ENCODE measurements at places on chromosomes 16 and 17.

GRCh38 chr17:8940866-8941471 lies 24.5 kb downstream of the PIK3R5 start:
- no peak for DNase-seq

- no peak for DNase-seq
Observed at GRCh38 chr17:5468075-5468473, 708 bp downstream of the DHX33 start.

DNA sequence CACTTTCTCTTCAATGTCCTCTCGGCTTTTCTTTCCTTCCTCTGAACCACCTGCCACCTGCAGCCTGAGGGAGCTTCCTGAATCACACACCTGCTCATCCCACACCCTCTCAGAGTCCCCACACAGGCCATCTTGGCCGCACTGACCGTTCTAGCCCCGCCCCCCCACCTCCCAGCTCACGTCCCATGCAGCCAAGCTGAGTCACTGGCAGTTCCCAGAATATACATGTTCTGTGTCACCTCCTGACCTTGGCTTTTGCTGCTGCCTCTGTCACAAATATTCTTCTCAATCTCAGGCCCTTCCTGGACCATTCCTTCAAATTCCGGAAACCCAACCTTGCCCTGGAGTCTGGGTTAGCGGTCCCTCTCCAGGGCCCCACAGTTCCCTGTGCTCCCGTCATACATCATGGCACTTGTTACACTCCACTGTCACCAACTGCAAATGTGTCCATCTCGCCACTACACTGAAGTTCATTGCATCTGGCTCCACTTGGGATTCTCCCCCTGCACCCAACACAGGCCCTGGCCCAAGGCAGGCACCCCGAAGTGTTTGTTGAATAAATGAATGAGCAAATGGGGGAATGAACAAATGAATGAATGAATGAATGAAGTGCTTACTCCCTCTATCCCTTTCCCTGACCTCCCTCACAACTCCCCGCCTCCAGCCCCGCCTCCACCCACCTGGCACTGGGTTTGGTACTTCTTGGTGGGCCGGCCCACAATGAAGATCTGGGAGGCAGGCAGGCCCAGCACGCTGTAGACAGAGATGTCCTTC lies 12.8 kb downstream of the PIMREG start:
- DNase-seq, result no peak

DNA sequence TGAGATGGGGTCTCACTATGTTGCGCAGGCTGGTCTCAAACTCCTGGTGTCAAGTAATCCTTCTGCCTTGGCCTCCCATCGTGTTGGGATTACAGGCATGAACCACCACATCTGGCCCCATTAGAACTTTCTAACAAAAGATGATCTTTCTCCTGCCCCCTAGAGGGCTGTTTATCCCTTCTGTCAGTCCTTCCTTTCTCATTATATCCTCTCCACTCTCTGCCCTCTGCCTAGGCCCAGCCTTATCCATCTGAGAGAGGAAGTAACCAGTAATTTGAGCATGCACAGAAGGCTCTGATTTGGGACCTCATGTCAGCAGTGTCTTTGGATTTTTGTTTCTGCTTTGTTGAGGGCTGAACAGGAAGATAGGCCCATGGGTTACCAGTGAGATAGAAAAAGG lies 4.4 kb upstream of the DHX40 start:
- no peak for DNase-seq

- DNase-seq, result peak; percentile 54
Observed at GRCh38 chr17:17350491-17351355, 47.5 kb downstream of the NT5M start.

DNA sequence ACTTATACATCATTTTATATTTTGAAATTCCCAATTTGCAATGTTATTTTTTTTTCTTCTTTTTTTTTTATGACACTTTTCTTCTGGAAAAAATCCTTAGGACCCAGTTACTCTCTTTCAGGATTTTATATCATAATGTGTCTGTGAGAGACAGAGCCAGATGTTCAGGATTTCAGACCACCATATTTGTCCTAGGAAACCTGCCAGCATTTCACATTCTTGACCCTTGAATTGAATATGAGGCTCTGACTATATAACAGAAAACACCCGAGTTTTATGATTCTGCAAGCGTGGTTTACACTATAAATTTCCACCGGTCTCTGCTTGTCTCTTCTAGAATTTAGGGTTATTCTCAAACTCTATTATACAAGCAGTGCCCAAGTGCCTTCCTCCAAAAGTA lies 621.0 kb downstream of the WWOX start:
- no peak for DNase-seq

GRCh38 chr16:82033683-82034300 lies 1.3 kb upstream of the HSD17B2 start:
- no peak for DNase-seq

GRCh38 chr16:23104032-23104955 lies 45.0 kb downstream of the USP31 start:
- DNase-seq, result no peak

DNA sequence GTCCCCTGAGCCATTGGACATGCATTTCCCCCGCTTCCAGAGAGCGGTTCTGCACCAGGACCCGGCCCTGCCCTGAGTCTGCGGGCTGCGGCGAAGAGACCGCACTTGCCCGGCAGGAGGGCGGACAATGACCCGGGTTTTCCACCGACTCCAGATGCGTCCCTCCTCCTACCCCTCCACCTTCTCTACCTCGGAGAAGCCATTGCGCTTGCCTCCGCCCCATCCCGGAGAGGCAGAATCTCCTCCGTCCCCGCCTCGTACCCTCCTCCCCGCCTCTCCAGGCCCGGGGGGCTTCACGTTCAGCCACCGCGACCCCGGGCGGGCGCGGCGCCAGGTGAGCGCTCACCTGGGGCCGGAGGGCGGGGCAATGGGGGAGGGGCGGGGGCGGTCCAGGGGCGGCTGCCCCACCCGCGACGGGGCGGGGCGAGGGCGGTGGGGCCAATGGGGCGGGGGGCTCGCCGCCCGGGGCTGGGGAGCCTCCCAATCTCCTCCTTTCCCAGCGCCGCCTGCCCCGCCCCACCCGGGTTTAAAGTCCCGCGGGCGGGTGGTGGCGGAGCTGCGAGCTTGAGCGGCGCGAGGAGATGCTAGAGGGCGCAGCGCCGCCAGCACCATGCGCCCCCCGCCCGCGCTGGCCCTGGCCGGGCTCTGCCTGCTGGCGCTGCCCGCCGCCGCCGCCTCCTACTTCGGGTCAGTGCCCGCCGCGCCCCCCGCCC lies at the start of gene WNT9B:
Gene WNT9B (plus strand): TSS at position 555 of the 713 bp plus-strand sequence. CDS start 56 bp downstream, at position 611.
- no peak for DNase-seq

DNA sequence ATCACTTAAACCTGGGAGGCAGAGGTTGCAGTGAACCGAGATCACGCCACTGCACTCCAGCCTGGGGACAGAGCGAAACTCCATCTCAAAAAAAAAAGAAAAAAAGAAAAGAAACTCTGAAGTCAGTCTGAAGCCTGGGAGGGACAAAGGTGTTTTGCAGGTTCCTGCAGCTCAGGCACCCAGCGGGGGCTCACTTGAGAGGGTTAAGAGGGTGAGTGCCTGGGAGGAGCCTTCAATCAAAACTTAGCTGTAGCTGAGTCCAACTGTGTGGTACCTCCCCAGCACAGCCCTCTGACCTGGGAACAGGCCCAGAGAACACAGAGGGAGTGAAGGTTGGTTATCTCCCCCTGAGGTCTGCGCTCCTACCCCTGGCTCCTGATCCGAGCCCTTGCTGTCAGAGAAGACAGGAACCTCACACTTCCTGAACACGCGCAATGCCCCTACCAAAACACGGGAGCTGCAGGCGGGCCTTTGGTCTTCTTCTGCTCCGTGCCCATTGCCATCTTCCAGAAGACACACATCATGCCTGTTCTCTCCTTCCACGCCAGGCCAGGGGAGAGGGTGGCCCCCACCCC lies 20.4 kb upstream of the ZC3H18 start:
- no peak for DNase-seq

- no peak for DNase-seq
Observed at GRCh38 chr17:4585638-4585994, 1.3 kb downstream of the SMTNL2 start.

DNA sequence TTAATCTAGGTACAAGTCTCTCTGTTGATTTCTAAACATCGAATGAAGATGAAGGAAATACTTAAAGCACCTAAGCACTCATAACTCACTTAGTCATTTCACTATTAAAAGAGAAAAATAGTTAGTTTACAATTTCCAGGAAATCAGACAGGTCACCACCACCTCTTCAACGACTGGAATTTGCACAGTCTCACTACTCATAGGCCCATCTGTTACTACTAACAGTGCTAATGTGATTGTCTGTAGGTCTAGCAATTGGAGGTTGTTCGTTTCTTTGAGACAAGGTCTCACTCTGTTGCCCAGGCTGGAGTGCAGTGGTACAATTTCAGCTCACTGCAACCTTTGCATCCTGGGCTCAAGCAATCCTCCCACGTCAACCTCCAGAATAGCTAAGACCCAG lies 444.6 kb downstream of the MAF start:
- DNase-seq, result no peak

- no peak for DNase-seq
Observed at GRCh38 chr17:55059724-55060123, 91.2 kb downstream of the STXBP4 start.

GRCh38 chr16:50067290-50067853 lies 1.6 kb downstream of the HEATR3 start:
- DNase-seq, result no peak

- no peak for DNase-seq
Observed at GRCh38 chr16:17657045-17657444, 186.3 kb upstream of the XYLT1 start.

- no peak for DNase-seq
Observed at GRCh38 chr16:85227084-85227945, 115.0 kb upstream of the CIBAR2 start.

- no peak for DNase-seq
Observed at GRCh38 chr16:74892574-74893461, 92.1 kb downstream of the WDR59 start.

DNA sequence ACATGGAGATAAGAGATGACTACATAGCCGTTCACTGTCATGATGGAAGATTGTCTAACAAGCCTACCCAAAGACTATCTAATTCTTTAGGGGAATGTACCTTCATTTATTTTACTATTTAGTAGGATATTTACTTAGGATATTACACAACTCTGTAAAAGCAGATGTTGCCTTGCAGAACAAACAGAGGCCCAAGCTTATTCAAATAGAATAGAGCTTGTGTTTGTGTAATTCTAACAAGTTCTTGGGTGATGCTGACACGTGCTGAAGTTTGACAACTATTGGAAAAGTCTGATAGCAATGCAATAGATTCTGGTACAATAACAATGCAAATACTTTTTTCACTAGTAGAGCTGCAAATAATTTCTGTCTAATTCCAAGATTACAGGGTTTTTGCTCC lies 447.6 kb downstream of the TOX3 start:
- DNase-seq, result no peak

DNA sequence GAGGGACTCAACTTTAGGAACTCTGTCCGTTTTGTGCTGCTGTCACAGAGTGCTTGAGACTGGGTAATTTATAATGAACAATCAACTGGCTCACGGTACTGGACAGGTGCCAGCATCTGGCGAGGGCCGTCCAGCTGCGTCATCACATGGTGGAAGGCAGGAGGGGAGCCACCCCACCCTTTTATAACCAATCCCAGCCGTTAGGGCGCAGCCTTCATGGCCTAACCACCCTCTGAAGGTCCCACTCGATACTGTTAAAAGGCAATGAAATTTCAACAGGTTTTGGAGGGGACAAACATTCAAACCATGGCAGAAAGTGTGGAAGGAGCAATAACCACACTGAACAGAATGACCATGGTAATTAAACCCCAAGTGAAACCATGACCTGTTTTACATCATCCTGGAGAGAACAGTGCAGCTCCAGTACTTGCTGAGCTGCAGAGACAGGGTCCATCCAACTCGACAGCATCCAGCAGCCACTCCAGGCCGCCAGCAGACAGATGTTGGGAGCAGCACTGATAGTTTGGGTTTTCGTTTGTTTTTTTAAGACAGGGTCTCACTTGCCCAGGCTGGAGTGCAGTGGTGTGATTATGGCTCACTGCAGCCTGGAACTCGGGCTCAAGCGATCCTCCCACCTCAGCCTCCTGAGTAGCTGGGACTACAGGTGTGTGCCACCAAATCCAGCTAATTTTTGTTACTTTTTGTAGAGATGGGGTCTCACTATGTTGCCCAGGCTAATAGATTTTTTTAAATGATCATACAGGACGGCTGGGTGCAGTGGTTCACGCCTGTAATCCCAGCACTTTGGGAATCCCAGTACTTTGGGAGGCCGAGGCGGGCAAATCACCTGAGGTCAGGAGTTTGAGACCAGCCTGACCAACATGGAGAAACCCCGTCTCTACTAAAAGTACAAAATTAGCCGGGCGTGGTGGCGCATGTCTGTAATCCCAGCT lies 11.0 kb downstream of the CHMP6 start:
- peak; percentile 83 for DNase-seq

GRCh38 chr17:81667754-81668153 lies 1.2 kb downstream of the CCDC137 start:
- DNase-seq, result no peak

DNA sequence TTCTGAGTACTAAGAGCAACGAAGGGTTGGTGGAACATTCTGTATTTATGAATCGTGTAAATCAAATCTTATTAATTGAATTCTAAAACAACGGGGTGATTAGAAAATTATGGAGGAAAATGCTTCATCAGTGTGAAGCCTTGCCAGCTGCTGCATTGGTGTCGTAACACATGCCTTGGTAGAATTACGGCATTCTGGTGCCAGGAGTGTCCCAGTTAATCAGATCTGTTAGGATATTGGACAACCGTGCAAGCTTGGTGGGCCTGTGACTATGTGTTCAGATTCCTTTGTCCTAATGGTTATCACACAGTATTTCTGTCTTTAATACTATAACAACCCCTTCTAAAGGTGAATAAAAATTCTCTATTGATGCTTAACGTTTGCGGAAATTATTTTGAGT lies 44.2 kb upstream of the TANC2 start:
- DNase-seq, result no peak

DNA sequence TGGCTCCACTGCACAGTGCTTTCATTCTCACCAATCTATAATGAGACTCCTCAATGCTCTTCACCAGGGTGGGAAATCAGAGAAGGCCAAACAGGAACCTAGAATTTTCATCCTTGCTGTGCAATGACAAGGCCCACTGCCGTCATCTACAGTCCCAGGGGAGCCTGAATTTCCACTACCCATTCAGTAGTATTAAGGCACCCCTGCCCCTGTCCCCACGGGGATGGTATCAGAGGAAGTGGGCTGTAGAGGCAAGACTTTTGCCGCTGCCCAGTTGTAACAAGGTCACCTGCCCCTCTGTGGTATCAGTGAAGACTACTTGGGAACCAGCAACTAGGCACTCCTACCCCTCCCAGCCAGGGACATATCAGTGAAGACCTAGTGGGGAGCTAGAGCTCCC lies 104.5 kb downstream of the C16orf78 start:
- DNase-seq, result peak; percentile 19

DNA sequence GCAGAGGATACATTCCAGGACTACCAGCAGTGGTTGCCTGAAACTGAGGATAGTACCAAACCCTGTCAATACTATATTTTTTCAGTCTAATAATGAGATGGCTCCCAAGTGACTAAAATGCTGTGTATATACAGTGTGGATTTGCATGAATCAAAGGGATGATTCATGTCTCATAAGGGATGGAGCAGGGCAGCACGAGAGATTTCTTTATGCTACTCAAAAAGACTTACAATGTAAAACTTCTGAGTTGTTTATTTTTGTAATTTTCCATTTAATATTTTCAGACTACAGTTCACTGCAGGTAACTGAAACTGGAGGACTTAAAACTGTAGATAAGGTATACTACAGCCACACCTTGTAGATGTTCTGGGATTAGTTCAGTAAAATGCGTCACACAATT lies 674.7 kb upstream of the SALL1 start:
- DNase-seq, result no peak

- DNase-seq, result no peak
Observed at GRCh38 chr17:57121308-57122042, 36.4 kb downstream of the AKAP1 start.

- DNase-seq, result no peak
Observed at GRCh38 chr16:11836650-11837244, 14.6 kb downstream of the RSL1D1 start.
